ENCODE measurements at places on chromosomes 4 and X.

GRCh38 chr4:52853351-52853750, 8.8 kb upstream of the RASL11B start:
- DNase-seq = peak; percentile 74

DNA sequence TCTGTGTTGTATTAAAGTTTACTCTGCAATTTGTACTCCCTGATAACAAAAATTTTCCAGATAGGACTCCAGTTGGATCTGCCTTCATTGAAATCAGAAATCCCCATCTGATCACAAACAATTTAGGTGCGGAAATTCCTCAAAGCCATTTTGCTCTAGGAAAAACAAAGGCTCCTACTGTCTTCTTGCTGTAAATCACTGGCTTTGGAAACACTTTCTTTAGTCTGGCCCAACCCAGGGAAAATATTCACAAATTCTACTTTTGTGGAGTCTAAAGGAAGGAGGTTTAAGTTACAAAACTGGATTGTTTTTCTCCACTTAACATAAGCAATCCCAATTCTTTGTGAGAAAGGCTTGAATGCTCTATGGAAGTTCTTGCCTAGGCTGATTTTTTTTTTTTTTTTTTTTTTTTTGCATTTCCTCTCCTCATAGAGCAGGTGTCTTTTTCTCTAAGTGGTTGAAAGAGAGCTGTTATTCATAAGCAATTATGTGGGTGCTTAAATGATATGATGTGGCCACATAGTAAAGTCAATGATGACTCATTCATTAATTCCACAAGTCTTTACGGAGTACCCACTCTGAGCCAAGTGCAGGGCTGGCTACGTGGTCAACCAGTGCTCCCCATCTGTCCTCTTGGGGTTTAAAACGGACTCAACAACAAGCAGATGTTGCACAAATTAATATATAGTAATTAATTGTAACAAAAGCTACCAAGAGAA, 261.4 kb downstream of the LDB2 start:
- DNase-seq = no peak

GRCh38 chrX:63652086-63652765, 132.8 kb downstream of the ARHGEF9 start:
- DNase-seq = no peak

GRCh38 chr4:167784826-167785225, 307.5 kb upstream of the ANXA10 start:
- no peak for DNase-seq

DNA sequence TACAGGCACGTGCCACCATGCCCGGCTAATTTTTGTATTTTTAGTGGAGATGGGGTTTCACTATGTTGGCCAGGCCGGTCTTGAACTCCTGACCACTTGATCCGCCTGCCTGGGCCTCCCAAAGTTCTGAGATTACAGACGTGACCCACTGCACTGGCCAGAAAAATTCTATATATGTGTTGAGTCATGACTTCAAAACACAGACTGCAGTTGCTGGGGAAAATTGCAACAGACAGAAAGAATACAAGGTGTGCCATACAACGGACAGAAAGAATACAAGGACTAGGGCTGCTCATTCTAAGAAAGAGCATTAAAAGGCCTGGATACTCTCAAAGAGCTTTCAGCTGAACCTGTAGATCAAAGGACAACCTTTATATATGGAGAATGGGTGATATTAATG, 109.6 kb upstream of the ACSL4 start:
- no peak for DNase-seq

DNA sequence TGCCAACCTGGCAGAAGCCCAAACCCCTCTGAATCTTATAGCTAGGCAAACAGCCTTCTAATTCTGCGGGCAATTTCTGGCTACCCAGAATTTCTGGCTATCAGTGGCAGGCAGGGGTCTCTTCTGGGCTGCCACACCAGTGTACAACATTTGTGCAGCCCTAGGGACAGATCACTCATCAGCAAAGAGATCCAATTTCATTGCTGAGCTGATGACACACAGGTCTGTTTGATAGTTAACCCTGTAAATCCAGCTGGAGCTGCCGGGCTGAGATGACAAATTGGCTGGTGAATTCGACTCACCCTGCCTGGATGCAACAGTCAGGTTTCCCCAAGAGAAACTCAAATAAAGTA, 2.4 kb downstream of the MID1 start:
- DNase-seq = no peak

DNA sequence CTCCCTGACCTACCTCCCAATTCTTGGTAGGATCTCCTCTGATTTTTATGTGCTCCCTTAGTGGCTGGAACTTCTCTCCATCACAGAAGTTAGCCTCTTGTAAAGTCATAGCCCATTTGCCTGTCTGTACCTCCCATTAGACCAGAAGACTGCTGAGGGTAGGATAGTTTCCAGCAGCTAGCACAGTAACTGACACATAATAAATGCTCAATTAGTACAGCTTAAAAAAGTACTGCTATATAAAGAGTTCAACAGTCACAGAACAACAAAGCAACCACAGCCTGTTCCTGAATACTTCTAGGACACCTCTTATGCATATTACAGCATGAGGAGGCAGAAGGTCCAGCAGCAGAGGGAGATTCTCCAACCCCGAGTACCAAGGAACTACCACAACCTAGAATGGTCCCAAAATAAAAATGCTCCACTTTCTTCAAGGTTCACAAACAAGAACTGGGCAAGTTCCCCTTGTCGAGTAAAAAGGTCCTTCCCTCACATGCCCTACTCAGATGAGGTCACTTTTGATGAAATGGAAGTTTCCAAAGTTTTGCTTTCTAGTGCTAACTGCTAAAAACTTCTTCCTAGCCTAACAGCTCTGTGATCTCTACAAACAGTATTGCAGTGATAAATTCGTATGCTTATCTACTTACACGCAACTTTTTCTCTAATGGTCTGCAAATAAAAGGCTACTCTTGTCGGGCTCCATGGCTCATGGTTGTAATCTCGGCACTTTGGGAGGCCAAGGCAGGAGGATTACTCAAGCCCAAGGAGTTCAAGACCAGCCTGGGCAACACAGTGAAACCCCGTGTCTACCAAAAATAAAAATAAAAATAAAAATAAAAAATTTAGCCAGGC, 12.8 kb downstream of the MECP2 start:
- DNase-seq = no peak

GRCh38 chr4:3374011-3374645, 67.6 kb upstream of the HGFAC start:
- no peak for DNase-seq

DNA sequence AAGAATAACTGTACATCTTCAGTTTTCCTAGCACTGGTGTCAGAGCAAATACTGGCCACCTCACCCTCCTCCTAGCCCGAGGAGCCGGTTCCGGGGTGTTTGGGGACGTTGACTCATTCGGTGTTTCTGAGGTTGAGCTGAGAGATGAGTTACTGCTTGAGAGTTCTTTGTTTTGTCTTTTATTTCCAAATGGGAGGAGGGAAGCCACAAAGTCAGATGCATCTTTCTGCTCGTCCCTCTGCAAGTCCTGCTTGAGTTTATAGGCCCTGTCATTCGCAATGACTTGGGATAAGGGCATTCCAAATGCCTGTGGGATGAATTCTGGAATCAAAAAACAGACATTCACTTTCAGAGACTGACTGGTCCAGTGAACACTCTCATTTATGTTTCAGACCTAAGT, 77.5 kb downstream of the HCCS start:
- DNase-seq = no peak

GRCh38 chrX:29071525-29072320, 484.5 kb downstream of the IL1RAPL1 start:
- no peak for DNase-seq

GRCh38 chr4:172996571-172997216, 171.9 kb upstream of the GALNT7 start:
- no peak for DNase-seq

GRCh38 chr4:98648602-98649001, 9.8 kb downstream of the TSPAN5 start:
- DNase-seq = no peak

DNA sequence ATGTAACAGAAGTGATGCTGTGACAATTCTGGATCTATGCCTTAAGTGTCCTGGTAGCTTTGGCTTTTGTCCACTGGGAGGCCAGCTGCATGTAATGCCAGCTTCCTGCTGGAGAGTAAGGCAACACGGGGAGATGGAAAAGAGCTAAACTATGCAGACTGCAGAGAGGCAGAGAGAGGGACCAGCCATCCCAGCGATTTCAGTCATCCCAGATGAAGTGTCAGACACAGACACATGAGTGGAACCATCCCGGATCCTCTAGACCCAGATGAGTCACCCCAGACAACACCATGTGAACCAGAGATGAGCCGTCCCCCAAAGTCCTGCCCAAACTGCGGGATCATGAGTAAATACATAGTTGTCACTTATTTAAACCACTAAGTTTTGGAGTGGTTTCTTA, 14.6 kb downstream of the SRPX start:
- no peak for DNase-seq

DNA sequence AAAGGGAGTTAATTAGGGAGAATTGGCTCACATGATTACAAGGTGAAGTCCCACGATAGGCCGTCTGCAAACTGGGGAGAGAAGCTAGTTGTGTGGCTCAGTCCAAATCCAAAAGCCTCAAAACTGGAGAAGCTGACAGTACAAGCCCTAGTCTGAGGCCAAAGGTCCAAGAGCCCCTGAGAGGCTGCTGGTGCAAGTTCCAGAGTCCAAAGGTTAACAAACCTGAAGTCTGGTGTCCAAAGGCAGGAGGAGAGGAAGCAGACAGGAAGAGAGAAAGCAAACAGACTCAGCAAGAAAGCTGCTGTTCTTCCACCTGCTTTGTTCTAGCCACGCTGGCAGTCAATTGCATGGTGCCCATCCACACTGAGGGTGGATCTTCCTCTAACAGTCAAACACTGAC, 29.0 kb upstream of the SPACA5B start:
- DNase-seq = no peak

GRCh38 chrX:70755850-70756249, 152.7 kb downstream of the TEX11 start:
- DNase-seq = no peak

GRCh38 chr4:2497931-2498330, 29.0 kb downstream of the RNF4 start:
- DNase-seq = no peak

GRCh38 chrX:48831909-48832291, 3.5 kb downstream of the PCSK1N start:
- no peak for DNase-seq

DNA sequence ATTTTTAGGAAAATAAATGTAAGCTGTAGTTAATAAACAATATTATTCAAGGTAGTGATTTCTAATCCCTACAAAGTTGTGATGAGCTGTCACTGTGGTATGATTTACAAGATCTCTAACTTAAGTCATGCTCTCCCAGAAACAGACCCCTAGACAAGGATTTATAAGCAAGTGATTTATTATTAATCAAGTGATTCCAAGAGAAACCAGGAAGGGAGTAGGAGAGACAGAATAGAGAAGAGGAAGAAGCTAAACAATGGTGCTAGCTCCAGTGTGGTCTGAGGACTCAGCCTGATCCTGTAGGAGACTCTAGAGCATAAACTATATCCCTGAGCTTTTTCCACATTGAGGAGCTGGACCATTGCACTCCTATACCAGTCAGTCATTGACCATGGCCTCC, 73.1 kb downstream of the SYTL5 start:
- DNase-seq = no peak

GRCh38 chr4:1715002-1715758, 3.1 kb upstream of the SLBP start:
- DNase-seq = no peak

DNA sequence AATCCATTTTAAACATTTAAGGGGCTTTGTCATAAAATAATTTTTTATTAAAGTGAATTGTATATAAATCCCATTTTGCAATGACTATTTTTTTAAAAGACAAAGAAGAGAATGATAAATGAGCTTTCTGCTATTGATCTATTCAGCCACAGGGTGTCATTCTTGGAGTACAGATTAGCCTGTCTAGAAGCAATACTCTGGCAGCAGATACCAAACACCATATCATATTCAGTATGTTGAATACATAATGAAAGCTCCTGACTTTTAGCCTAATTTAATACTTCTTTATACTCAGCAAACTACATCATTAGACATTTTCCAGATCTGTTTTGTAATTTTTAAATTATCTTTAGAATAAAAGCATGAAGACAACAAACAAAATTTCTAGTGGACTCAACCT, 496.3 kb downstream of the PDGFC start:
- peak; percentile 28 for DNase-seq

DNA sequence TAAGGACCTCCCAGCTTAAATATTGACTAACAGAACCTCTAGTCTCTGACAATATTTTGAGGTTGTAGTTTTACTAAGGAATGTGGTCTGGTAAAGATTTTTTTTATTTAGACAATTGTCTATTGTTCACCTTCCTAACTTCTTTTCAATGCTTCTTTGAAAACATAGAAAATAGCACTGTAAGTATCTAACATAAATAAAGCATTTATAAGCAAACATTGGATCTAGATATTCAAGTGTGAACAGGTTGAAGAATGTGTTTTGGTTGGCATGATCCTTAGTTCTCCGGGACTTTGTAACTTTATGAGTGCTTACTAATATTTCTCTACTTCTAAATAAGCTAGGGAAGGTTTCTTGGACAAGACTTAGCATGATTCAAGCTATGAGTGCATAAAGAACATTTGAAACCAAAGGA, 285.4 kb upstream of the ARSJ start:
- peak; percentile 37 for DNase-seq

DNA sequence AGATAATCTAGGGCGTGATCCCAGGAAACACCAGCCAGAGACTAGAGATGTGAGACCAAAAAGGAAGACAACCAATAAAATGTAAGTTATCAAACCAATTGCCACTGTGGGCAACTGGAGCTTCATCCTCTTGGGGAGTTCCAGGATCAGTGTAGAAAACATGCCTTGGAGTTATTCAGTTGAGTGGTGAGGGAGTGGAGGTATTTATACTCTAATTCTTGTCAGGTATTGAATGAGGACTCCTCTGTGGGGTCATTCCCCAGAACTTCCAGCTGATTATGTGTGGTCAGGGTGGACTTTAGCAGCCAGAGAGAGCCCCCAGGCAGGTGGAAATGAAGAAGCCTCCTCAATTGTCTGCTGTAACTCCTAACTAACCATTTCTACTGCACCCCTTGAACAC, 144.0 kb upstream of the PRPS2 start:
- DNase-seq = no peak

DNA sequence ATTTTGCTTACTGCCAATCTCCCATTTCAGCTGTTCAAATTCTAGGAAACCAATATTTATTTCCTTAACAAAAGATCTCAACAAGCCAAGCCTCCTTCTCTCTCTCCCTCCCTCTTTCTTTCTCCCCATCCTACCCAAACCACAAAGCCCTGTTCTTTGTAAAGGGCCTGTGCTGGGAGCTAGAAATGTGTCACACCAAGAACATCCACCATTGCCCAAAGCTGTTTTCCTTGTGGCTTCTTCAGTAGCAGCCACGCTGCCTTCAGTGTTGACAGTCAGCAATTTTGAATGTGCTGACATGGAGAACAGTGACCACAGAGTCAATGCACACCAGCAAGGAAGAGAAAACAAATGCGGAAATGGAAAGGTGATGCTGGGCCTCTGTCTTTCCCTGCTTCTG, 203.0 kb downstream of the MAML3 start:
- DNase-seq = no peak

GRCh38 chr4:113384600-113384999, 335.1 kb downstream of the ANK2 start:
- no peak for DNase-seq

DNA sequence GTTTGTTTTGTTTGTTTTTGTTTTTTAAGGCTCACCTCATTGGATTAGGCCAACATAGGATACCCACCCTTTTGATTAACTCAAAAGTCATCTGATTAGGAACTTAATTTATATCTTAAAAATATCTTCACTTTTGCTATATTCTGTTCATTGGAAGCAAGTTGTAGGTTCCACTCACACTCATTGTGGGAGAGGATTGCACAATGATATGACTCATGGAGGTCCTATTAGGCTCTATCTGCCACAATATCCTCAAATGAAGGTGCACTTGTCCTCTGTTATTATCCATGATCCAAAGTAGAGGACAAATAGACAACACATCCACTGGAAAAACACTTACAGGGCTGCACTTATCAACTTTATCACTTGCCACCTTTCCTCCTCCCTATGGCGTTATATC, 60.5 kb upstream of the ADAMTS3 start:
- DNase-seq = no peak

Data from AG04449 (cell line).